ENCODE measurements at places on chromosomes 2 and 18.

- no peak for DNase-seq
Measured at GRCh38 chr2:121368836-121369235, 83.8 kb upstream of the TFCP2L1 start.

DNA sequence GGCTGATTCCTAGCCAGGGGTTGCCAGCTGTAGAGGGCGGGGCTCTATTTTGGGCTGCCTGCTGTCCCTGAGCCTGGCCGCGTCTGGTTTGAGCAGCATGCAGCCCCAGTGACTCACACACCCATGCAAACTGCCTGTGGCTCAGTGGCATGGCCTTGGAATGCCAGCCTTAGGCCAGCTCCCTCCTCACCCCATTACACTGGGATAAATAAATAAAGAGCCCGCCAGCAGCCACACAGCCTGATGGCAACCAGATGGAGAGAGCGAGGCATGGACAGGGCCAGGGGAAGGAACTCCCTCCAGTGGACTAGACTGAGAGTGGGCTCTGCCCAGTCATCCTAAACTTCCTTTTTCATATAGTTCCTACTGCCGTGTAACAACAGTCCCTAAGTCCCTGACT is 18.3 kb downstream of the NHEJ1 start:
- DNase-seq = no peak

GRCh38 chr2:66717218-66717905 is 282.4 kb downstream of the MEIS1 start:
- DNase-seq = no peak

DNA sequence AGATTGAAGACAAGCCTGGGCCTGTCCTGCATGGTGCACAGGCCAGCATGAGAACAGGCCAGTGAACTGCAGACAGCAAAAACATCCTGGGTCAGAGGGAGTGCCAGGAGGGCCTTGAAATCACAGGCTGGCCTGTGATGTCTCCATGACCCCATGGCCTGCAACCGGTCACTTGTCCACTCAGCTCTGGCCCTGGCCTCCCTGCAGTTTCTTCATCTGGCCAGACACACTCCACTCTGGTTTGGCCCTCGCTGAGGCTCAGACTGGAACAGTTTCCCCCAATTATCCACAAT is 12.6 kb downstream of the CYRIA start:
- DNase-seq = no peak

DNA sequence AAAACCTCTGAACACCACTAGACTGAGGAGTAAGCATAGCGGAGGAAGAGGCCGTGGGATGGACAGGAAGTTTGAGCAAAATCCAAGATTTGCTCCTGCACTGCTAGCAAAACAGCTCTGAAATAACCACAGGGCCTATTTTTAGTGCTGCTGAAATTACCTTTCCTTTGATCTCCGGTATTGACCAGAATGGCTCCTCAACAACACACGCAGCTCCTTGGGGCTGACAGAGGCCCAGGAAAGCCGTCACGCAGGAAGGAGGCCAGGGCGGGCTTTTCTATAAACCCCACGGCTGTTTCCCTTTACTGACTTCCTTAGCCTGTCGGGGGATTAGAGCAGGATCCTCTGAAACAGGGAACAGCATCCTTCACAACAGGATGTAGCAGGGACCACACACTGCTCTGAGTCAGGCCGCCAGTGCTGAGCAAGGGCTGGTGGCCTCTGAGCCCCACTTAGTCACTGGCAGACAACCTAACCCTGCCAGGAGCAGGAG is 80.8 kb upstream of the LCLAT1 start:
- no peak for DNase-seq

GRCh38 chr2:227347117-227347516 is 22.1 kb downstream of the MFF start:
- DNase-seq = no peak

GRCh38 chr2:175103191-175103590 is 64.8 kb downstream of the ATF2 start:
- DNase-seq = no peak

GRCh38 chr2:29314816-29315571 is 199.8 kb downstream of the CLIP4 start:
- DNase-seq = peak; percentile 53

DNA sequence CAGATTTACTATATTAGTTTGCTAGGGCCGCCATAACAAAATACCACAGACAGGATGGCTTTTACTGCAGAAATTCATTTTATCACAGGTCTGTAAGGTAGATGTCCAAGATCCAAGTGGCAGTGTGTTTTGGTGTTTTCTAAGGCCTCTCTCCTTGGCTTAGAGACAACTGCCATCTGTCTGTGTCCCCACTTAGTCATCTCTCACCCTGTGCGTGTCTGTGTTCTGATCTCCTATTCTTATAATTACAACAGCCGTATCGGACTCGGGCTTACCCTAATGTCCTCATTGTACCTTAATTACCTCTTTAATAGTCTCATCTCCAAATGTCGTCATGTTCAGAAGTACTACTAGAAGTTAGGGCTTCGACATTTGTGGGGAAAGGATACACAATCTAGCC is 362.3 kb upstream of the CDH19 start:
- no peak for DNase-seq

DNA sequence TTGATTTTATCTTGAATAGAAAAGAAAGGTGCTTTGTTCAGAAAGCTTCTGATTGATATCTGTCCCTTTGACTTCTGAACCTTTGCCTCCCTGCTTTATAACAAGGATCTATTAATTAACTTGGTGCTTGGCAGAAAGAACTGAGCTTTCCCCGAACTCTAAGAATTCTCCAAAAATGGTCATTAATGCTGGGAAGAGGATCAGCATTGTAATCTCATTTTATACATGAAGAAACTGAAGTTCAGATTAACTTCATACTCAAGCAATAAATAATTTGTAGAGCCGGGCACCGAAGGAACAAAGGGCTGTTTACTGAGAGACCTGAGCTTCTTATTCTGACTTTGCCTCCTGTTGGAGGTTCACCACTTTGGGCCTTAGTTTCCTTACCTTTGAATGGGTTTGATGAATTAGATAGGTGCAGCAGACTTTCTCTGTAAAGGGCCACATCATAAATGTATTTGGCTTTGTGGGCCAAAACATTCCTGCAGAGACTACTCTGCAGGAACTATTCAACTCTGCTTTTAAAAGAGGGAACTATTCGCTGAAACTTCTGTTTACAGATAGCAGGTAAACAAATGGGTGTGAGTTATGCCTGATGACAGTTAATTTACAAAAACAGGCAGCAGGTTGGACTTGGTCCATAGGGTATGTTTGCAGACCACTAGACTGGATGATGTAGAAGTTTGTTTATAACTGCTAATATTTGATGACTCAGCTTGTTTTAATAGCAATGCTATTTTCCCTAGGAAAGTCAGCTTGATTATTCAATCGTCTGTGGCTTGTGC is 272.9 kb downstream of the TGIF1 start:
- DNase-seq = no peak

- no peak for DNase-seq
Measured at GRCh38 chr2:233241803-233242202, 9.7 kb upstream of the ATG16L1 start.

- DNase-seq = no peak
Measured at GRCh38 chr2:101524806-101525430, 50.0 kb upstream of the RFX8 start.

GRCh38 chr2:164514491-164514890 is 106.8 kb downstream of the GRB14 start:
- no peak for DNase-seq

DNA sequence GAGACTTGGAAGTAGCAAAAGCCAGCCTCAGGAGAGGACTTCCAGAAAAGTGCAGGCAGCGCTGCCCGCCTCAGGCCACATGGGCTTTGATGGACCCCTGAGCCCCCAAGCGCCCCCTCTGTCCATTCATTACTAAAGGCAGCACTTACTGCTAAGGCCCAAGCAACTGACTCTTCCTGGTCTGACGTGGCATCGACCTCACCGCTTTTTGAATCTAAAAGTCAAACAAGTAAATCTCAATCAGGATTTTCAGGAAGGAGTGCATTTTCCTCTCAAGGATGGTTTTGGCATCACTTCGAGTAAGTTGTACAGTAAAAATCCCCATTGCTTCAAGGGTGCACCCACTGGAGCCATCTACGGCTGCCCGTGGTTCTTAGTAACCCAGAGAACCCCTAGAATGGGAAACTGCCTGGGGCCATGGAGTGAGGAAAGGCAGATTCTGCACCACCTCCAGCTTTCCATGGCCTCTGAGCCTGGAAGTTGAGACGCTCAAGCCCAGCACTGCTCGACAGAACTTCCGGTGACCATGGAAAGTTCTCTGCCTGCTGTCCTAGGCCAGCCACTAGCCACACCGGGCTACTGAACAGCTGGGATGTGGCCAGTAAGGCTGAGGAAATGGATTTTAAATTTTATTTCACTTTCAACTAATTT is 7.0 kb downstream of the HJURP start:
- DNase-seq = no peak

GRCh38 chr18:27546991-27547390 is 361.9 kb upstream of the CHST9 start:
- DNase-seq = no peak

- DNase-seq = no peak
Measured at GRCh38 chr2:207289295-207290018, 123.7 kb upstream of the KLF7 start.

DNA sequence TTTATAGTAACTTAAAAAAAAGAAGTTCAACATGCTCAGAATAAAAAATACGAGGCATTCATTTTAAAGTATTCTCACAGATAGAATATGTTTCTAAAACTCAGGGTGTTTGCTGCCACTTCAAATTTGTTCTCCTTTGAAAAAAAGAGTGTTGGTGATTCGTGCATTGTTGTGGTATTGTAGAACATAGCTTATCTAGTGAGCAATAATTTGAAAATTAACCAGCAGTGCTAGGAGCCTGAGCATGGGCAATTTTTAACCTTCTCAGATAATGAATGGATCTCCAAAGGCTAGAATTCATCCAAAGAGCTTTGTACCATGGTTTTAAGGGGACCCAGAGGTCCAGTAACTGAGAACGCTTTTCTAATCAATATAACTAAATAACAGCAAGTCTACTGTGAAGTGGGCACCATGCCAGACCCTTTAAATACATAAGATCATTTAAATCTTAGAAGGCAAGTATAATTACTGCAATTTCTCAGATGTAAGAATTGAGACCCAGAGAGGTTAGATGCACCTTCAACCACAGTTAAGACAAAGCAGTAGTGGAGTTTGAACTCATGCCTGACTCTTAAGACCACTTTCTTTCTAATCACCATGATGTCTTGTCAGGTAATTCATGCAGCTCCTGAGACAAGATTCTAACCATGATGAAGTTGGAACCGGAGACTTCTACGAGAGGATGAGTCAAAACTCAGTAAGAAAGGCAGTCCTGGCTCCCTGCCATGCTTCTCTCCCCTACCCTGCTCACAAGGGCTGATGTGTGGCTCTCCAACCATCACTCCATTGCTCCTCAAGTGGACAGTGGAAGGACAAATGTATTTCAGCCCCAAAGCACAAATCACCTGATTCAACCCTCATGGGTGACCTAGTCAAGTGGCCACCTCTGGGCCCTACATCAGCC is 3.4 kb downstream of the CYRIA start:
- DNase-seq = no peak

- no peak for DNase-seq
Measured at GRCh38 chr2:31937741-31938140, 73.1 kb downstream of the MEMO1 start.

- DNase-seq = no peak
Measured at GRCh38 chr2:44826601-44827000, 114.9 kb upstream of the SIX3 start.

DNA sequence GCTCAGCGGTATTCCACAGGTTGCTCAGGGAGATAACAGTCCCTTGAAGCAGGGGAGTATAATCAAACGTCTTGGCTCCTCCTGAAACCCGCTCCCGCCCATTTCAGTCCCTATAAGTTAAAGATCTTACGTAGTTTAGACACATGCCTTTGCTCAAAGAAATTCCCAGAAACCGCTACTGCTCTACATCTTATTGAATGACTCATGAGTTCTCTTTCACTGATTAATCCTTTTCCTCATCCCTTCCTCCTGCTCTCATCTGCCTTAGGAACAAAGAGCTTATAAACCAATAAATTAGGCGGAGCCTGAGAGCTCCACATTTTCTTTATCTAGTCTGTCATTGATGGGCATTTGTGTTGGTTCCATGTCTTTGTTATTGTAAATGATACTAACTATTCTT is 4.2 kb upstream of the SERPINB4 start:
- DNase-seq = no peak

DNA sequence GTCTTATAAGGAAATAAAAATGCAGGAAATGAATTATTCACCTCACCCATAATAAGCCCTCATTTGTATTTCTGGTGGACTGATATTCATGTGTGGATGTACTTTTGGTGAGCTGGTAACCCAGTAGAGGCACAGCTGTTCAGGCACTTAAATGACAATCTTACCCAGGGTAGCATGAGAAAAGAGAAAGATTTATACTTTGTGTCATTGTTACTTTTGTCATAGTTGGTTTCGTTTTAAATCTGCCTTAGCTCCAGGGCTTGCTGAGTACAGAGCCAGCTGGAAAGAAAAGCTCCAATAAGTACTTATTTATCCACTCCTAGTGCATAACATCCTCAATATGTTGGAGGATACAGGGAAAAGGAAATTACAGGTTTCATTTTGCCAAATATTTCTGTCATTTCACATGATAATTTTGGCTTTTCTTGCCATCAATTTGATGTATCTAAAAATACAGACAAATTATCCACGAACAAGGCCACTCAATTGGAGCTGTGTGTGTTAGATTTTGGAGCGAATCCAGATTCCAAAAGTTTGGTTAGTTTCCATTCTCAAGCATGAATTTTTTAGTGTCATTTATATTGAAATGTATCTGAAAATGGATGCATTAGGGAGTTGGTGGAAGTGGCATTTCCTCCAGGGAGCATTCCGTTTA is 1276.1 kb upstream of the FAM98A start:
- DNase-seq = no peak

GRCh38 chr18:37565101-37565976 is at the start of gene CELF4:
Gene CELF4, minus strand, starts transcription at chr18:37565798.
- DNase-seq = no peak

GRCh38 chr2:149744865-149745264 is 157.3 kb upstream of the MMADHC start:
- no peak for DNase-seq

- no peak for DNase-seq
Measured at GRCh38 chr2:145066151-145066661, 546.3 kb upstream of the ZEB2 start.

- peak; percentile 10 for DNase-seq
Measured at GRCh38 chr2:85647823-85648526, 20.0 kb downstream of the SFTPB start.

DNA sequence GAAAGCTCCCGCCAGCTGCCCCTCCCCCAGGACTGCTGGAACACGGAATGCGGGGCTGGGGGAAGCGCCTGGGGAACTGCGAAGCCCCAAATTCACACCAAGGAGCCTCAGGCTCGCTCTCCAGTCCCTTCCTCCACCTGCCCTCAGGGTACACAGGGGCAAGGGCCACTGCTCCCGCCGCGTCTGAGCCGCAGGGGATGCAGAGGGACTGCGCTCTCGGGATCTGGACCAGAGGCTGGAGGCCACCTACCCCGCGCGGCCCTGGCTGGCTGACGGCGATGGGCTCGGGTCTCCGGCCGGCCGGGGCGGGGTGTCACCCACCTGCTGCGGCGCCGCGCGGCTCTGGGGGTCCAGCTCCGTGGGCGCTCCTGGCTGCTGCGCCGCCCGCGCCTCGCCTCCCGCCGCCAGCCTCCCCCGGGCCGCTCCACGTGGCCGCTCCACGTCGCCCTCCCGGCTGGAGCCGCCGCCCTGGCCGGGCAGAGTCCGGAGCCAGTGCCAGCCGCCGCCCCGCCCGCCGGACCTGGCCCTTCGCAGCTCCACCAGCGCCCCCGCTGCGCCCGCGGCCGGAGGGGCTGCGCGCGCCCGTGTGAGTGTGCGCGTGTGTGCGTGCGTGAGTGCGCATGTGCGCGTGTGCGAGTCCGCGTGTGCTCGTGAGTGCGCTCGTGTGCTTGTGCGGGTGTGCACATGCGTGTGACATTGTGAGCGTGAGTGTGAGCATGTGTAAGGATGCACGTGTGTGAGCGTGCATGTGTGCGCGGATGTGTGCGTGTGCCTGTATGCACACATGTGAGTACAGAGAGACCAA is at the start of gene CGREF1:
TSS of gene CGREF1 (minus strand) at position 604 of the 805 bp plus-strand sequence. CDS start 14,762 bp downstream, outside the sequence.
- DNase-seq = no peak
